ENCODE measurements at places on chromosomes 4 and X.
A peak's percentile ranks its signal among the peaks of the same experiment; 100 is the strongest.

- DNase-seq = no peak
Measured at GRCh38 chrX:21493226-21493830, 119.1 kb downstream of the CNKSR2 start.

GRCh38 chr4:128380306-128380705 lies 92.7 kb upstream of the PGRMC2 start:
- DNase-seq = no peak

GRCh38 chr4:8770518-8771257 lies 101.0 kb downstream of the HMX1 start:
- DNase-seq = no peak

DNA sequence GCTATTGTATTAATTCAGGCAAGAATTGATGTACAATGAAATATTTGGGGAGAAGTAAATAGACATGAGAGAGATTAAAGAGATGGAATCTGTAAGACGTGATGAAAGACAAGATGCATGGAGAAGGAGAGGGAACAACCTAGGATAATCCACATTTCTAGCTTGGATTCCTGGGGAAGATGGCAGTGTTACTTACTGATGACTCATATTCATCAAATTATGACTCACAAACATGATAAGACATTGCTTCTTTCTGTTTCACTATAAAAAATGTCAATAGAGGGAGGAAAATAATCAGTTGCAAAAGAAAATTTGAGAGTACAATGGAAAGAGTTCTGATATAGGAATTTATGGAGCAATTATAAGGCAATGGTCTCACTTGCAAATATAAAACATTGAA lies 104.1 kb upstream of the BMP3 start:
- no peak for DNase-seq

- no peak for DNase-seq
Measured at GRCh38 chr4:186755550-186756519, 32.2 kb upstream of the FAT1 start.

- no peak for DNase-seq
Measured at GRCh38 chrX:129791961-129792570, 12.3 kb downstream of the SASH3 start.

GRCh38 chr4:98779088-98779487 lies 120.7 kb upstream of the TSPAN5 start:
- DNase-seq = no peak

GRCh38 chr4:188031751-188032150 lies 36.2 kb downstream of the ZFP42 start:
- no peak for DNase-seq

DNA sequence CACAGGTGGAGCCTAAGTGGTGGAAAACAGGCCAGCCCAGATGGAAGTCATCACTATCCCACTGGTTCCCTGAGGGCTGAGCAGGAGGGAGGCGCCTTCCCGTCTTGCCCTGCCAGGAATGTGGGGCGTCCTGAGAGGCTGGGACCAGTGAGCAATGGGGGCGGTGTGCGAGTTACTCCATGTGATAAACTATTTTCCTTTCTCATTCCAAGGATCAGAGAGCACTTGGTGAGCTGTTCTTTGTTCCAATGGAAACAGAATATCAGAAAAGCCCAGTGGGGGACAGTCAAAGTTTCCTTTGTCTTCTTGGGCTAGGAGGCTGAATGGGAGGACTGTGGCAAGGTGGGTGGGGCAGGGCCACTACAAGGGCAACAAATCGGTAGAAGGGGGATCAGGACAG lies 86.2 kb downstream of the NHSL2 start:
- no peak for DNase-seq

GRCh38 chr4:870951-871350 lies 45.0 kb upstream of the CPLX1 start:
- no peak for DNase-seq

GRCh38 chr4:153222707-153223426 lies 18.6 kb downstream of the TRIM2 start:
- DNase-seq = no peak

- DNase-seq = peak; percentile 24
Measured at GRCh38 chr4:150960818-150961217, 54.3 kb downstream of the LRBA start.

DNA sequence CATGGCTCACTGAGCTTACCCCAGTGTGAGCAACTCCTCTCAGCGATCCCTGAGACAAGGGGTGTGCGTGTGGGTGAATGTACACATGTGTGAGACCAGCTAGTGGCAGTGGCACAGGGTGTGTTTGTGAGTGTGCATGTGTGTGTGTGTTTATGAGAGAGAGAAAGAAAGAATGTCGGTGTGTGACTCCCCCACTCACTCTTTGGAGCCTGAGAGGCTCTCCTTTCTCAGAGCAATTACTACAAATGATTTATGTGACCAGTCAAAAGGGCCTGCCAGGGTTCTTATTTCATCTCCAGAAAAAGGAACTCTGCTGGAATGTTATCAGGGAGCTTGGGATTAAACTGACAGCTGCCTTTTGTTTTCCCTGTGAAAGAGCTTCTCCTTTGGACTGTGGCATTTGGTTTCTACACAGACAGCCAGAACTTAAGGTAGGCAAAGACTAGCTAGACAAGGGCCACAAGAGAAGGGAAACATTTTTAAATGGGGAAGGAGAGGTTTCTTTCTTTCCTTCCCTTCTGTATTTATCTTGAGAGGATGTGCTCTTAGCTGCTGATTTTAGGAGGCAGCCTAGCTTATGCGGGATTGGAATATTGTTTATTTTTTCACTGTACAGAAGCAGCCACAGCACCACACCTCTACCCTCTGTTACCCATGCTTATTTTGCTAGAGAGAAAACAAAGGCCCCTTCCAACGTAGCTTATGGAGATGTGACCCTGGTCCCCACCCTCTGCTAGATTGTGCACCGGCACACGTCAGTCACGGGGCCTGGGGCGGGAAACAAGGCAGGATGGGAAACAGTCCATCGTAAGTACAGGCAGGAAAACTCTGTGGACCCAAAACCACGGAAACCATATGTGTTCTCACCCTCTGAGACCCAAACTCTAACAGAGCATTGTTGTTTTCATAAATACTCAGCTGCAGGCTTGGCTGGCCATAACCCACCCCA lies 143.5 kb downstream of the MGST2 start:
- DNase-seq = no peak

- no peak for DNase-seq
Measured at GRCh38 chr4:105613306-105613705, 60.9 kb downstream of the ARHGEF38 start.

DNA sequence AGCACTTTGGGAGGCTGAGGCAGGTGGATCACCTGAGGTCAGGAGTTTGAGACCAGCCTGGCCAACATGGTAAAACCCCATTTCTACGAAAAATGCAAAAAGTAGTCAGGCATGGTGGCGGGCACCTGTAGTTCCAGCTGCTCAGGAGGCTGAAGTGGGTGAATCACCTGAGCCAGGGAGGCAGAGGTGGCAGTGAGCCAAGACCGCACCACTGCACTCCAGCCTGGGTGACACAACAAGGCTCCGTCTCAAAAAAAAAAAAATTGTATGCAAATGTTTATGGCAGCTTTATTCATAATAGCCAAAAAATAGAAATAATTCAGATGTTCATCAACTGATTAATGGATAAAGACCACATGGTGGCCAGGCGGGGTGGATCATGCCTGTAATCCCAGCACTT lies 9.8 kb upstream of the NOCT start:
- DNase-seq = no peak

GRCh38 chr4:81652069-81652478 lies 180.4 kb upstream of the RASGEF1B start:
- no peak for DNase-seq

GRCh38 chrX:40079572-40079971 lies 18.2 kb downstream of the BCOR start:
- DNase-seq = no peak

- no peak for DNase-seq
Measured at GRCh38 chrX:16063921-16064320, 59.4 kb upstream of the GRPR start.

DNA sequence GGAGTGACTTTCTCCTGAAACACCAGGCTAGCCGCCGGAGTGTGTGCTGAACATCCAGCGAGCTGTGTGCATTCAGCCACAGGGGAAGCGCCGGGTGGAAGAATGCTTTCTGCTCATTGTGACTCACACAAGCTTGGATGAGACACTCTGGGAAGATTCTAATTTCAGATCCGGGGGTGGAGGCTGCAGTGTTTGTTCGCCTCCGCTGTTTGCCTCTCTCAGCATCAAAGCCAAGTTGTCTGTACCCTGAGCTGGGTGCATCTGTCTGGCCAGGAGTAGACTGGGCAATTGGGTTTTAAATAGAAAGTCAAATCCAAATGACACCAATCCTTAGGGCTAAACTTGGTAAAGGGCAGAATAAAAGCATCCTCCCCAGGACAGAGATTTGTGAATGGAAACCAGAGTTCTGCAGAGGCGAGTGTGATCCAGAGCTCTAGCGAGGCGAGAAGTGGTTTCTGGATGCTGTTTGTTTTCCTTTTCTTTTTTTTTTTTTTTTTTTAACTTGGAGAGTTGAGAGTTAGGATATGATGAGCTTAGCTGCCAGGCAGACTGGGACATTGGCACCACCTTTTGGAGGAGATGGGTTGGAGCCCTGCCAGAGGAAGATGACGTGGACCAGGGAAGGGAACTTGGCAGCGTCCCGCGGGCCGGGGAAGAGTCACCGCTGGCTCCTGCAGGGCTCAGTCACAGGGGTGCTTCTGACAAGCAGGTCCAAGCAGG lies 196.0 kb upstream of the PSAPL1 start:
- DNase-seq = no peak

- DNase-seq = no peak
Measured at GRCh38 chr4:123346951-123347350, 49.6 kb upstream of the SPRY1 start.

DNA sequence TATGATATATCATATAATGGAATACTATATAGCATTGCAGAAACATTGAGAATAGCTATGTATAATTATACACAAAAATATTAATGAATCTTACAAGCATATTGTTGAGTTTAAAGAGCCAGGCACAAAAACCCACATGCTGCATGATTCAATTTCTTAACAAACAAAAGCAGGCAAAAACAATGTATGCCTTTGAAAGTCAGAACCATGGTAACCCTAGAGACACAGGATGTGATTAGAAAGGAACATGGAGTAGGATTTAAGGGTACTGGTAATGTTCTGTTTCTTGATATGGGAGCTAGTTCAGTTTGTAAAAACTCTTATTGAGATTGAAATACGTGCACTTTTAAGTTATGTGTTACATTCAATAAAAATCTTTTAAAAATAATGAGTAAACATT lies 21.5 kb downstream of the CXCL8 start:
- no peak for DNase-seq

DNA sequence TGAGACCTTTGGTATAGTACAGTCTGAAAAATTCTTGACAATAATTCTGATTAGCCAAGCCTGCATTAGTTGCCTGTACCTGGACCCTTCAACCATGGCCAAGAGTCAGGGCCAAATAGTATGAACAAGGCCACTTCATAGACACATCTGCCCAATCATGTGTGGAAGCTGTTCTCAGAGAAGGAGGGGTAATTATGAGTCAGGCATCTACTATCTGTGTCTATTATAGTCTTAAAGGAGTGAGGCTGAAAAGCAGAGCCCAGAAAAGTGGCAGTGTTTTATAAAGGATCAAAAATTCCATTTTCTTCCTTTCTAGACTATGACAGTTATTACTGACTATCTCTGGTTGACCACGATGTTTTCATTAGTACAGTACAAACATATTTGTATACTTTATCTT lies 5.0 kb upstream of the ADGRL3 start:
- no peak for DNase-seq
